Psoas muscle (tissue), 8 donors: ENCODE measurements at places on chromosomes 16 and 17. TPM values are rescaled to one million over a fixed set of nuclear protein-coding genes. Genes with fewer than 3 reads are reported as not detected.

- no peak for DNase-seq
Measured at GRCh38 chr16:81997738-81998137, 13.5 kb downstream of the SDR42E1 start.

- DNase-seq: no peak
Measured at GRCh38 chr16:86015606-86016005, 116.6 kb downstream of the IRF8 start.

DNA sequence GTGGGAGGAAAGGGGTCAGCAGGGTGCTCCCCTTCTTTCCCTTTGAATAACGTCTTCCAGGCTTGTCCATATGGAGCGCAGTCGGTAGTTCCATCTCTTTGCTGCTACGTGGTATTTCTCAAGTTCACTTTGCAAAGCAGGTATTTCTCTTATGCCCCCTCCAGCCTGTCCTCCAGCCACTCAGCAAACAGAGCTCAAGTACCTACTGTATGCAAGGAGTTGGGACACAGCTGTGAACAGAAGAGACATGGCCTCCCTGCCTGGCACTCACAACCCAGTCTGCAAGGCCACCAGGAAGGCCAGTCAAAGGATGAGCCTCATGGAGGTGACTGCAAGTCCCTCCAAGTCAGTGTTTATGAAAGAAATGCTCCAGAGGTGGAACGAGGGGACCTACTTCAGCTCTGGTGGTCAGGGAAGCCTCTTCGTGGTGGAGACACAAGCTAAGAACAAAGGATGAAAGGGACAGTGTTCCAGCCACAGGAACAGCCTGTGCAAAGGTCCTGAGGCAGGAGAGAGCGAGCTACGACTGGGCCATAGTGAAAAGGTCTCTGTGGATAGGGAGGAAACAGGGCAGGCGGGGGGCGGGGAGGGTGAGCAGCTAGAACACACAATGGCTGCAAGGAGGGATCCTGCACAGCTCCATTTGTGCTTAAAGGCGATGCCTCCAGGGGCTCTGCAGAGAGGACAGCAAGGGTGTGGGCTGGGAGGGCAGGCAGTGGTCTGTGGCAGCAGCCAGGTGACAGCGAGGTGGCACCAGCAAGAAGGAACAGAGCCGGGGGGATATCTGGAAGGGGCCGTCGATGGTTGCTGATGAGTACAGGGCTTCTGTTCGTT is 32.6 kb downstream of the PPL start:
- no peak for DNase-seq

DNA sequence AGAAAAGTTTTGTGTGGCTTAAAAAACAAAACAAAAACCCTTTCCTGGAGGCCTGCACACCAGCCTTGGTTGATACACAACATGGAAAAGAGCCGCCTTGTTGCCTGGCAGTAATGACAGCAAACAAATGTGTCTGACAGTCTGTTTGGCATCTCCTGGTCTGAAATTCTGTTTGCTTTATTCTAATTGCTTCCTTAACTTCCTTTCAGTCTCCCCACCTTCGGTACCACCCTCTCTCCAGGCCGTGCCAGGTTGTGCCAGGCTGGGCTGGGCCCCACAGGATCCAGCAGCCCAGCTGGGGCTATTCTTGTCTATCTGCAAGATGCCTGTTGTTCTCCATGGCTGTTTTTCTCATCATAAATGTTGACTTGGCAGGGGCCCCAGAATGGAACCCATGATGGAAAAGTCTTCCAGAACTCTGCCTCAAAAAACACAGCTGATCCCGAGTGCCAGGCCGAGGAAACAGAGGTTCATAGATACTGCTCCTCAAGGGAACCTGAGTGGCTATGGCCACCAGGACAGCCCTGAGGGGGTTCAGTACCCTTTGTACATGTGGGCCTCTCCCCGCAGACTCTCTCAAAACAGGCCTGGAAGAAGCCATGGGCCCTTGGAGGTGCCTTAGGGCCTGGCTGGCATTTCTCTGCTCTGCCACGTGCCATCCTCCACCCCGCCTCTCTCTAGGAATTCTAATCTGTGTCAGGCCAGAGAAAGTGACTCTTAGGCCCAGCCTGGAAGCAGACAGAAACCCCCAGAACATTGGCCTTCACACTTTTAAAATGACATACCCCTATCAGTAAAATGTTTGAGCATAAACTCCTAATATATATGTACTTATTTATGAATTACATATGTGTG is 50.5 kb downstream of the YPEL2 start:
- peak; percentile 22 for DNase-seq

GRCh38 chr17:79075446-79075750 is 774 bp downstream of the ENGASE start:
- DNase-seq: no peak

DNA sequence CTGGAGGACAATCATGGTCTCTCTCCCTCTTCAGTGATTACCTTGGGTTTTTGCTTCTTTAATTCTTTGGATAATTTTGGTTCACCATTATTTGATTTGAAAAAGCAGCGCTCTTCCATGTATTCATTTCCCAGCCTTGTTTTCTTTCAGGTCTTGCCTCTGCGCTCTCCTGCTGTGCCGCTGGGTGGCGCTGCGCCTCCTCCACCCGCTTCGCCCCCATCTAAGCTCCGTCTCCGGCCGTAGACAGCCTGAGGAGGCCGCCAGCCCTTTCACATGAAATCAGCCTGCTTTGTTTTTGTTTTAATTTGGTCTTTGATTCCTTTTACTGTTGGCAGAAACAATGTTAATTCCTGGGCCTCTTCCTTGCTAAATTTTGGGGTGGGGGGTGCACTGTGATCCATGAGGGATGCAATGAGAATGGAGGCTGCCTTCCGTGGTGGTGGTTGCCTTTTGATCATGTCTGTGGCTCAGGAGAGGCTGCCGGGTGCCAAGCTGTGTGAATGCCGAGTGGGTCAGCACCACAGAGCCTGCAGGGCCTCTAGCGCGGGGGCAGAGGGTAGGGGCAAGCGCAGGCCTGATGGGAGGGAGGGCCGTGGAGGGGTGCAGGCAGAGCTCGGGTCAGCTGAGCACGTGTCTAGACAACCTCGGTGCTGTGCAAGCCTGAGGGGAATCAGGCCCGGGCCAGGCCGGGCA is 64.1 kb downstream of the PLD6 start:
- DNase-seq: peak; percentile 77

DNA sequence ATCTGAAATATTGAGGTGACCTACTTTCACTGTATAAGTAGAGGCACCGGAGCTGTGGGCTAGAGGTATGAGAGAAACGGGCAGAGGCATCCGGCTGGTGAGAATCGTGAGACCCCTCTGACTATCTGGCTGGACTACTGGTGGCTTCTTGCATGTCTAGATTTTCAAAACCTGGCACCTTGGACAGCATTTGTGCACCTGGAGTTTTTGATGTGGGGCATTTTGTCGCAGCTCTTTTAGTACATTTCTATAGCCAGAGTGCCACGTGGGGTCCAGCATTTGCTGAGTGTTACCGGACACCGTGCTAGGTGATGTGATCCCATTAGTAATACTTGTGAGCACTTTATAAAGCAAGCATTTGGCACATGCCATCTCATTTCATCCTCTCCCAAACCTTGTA is 32.6 kb upstream of the SHISA9 start:
- no peak for DNase-seq

GRCh38 chr17:27535975-27536374 is 79.7 kb downstream of the KSR1 start:
- DNase-seq: no peak

DNA sequence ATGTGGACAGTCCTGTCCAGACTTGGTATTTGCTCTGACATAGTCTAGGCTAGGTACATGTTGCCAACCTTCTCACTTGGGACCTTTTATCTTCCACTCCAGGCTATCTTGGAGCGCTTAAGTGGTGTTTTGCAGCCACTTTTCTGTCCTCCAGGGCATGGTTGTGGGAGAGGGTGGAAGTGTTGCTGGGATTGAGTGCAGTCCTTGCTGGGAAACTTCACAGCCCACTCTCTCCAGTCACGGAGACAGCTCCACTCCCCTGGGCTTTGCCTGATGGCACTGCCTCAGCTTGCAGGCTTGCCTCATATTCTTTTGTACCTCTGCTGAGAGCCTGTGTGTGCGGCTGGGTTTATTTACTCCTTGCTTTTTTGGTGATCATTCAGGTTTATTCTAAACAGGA is 17.4 kb downstream of the RPA1 start:
- no peak for DNase-seq

- no peak for DNase-seq
Measured at GRCh38 chr17:31226950-31227349, 70.1 kb downstream of the OMG start.

GRCh38 chr17:10276436-10276835 is 78.0 kb upstream of the GAS7 start:
- no peak for DNase-seq

GRCh38 chr16:23949630-23950290 is 114.0 kb downstream of the PRKCB start:
- DNase-seq: peak; percentile 17

DNA sequence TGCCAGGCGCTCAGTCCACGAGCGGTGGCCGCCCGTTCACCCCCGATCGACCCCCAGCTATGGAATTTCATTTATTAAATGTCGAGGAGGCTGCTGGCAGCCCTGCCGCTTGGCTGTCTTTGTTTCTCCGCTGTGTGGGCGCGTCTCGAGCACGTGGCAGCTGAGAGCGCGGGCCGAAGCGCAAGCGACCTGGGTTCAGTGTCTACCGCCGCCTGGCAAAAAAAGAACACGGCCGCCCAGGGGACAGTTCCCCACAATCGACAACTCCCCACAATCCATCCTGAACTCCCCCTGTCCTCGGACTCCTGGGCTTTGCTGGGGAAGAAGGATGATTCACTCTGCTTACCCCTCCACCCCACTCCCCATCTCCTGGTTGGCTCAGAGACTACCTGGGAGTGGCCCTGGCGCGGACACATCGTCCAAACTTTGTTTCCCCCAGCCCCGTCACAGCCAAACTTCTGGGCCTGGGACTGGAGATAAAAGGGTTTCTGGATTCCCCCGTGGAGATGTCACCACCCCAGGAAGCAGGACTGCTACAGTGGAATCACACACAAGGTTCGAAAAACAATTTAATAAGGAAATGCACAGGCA is 1.7 kb upstream of the ANKRD13B start:
- peak; percentile 62 for DNase-seq

DNA sequence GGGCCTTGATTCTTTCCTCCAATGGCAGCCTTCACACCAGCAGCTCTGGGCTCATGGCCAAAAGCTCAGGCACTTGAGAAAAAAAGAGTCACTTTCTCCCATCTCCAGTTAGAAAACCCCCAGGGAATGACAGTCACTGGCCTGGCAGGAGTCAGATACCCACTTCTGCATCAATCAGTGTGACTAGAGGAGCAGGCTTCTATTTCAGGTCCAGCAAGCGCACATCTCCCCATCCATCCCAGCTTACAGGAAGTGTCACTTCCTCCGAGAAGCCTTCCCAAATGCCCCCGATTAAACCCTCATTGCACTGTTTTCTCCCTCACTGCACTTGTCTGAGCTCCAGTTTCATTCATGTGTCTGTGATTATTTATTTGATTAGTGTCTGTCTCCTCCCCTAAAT is 30.4 kb upstream of the CCL1 start:
- no peak for DNase-seq

DNA sequence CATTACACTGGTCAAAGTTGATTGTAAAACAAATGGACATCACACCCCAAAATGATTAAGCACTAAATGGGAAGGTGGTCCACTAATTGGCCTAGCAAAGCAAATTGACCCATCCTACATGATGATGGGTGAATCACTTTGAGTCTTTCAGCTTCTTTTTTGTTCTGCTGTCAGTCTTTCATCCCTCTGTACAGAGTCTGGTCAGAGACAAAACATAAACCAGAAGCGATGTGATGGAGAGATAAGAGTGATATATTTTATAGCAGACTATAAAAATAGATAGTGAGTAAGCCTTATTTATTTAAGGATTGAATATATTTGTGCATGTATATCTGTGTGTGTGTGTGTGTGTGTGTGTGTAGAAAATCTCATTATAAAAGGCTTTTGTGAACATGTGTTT is 618.4 kb upstream of the SOX9 start:
- DNase-seq: no peak

- DNase-seq: no peak
Measured at GRCh38 chr17:41647038-41647813, 22.9 kb upstream of the KRT17 start.

- no peak for DNase-seq
Measured at GRCh38 chr16:84416407-84417321, 48.3 kb downstream of the ATP2C2 start.

DNA sequence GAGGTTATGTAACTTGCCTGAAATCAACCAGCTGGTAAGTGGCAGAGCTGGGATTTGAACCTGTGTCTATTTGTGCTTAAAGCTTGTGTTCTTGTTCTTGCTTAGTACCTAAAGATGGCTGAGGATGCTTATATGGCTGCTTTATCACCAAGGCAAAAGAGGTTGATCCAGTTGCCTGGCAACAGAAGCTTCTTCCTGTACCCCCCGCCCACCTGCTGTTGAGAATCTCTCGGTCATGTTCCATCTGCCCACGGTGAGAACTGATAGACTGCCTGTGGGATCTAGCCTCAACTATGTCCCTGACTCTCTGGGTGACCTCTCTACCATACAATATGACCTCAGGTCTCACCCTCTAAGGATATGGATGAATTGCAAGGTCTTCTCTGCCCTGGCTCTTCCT is 60.7 kb downstream of the ABCC6 start:
- DNase-seq: no peak

GRCh38 chr17:18932360-18933055 is 19.5 kb upstream of the SLC5A10 start:
- no peak for DNase-seq

- no peak for DNase-seq
Measured at GRCh38 chr16:3861808-3862451, 18.6 kb downstream of the CREBBP start.

CIBAR2 gene
- not detected for total RNA-seq

SPN gene
- 0.54 TPM for total RNA-seq

XYLT1 gene
- 2.5 TPM for total RNA-seq

KRT16 gene
- total RNA-seq: 0.26 TPM

KIF19 gene
- total RNA-seq: 0.42 TPM

SULT1A2 gene
- 0.52 TPM for total RNA-seq

PRAC2 gene
- not detected for total RNA-seq
